ENCODE measurements at places on chromosomes 2 and 18.
A peak's percentile ranks its signal among the peaks of the same experiment; 100 is the strongest.

DNA sequence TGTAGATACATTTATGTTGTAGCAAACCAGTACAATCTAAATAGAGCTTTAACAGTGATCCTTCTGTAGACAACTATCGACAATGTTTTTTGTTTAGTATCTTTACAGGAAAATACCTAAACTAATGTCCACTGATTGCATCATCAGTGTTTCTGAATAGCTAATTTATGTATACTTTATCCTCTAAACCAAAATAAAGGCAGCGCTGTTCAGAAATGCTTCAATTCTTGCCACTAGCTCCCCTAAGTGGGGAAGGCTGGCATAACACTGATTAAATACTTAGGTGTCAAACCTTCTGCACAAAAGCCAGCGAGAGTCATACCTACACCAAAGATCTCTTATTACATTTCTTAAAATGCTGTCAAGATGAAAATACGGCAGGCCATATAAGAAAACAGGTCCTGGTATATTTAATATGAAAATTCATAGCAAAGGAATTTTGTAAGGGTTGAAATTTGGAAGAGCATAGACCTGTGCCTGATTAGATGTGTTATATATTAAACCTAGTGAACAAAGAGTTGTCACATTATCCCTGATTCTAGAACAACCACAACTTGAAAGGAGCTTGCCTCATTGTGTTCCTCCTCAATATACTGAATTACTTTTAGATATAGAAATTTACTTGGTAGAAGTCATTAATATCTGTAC lies 1693.4 kb upstream of the SLC39A10 start:
- DNase-seq: peak; percentile 10

DNA sequence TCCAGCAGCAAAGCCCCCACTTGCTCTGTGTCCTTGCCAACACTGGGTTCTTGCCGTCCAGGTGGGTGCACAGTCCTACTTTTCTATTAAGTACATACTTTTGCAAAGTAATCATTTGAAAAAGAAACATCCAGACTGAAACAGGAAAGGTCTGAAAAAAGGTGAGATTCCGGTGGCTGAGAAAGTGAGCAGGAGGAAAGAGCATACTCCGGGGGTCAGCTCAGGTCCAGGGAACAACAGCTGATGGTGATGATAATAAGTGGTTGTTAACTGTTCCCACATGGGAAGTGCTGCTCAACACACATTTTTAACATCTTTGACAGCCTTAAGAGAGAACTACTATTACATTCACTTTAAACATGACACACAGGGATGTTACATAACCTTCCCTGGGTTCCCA lies 86.1 kb upstream of the UXS1 start:
- DNase-seq: no peak

GRCh38 chr2:200377355-200378336 lies 71.2 kb downstream of the SPATS2L start:
- no peak for DNase-seq

GRCh38 chr2:66982766-66983165 lies 414.4 kb upstream of the ETAA1 start:
- DNase-seq: no peak

- DNase-seq: no peak
Measured at GRCh38 chr2:98467082-98467536, 22.5 kb downstream of the INPP4A start.

GRCh38 chr2:8987410-8987809 lies 16.1 kb downstream of the MBOAT2 start:
- DNase-seq: no peak

DNA sequence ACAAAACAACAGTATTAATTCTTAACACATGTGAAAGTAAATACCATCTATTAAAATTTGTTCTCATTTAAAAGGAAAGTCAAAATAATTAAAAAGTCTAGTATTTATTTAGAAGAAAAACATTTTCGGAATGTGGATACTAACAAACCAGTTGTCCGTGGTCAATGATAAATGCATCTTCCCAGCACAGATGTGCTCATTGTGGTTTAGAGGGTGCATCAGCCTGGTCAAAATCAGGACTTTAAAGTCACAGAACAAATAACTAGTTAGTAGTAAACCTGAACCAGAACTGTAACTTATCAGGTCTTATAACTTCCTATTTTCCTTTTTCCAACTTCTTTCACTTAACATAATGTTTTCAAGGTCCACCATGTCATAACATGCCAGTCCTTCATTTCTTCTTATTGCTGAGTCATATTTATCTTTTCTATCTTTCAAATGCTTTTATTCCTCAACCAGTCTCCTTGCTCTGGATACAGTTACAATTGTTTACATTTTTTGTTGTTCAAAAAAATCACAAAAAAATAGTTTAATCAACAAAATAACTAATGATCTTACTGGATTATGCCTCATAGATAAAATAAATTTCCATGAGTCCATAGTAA lies 55.8 kb downstream of the ID2 start:
- no peak for DNase-seq

DNA sequence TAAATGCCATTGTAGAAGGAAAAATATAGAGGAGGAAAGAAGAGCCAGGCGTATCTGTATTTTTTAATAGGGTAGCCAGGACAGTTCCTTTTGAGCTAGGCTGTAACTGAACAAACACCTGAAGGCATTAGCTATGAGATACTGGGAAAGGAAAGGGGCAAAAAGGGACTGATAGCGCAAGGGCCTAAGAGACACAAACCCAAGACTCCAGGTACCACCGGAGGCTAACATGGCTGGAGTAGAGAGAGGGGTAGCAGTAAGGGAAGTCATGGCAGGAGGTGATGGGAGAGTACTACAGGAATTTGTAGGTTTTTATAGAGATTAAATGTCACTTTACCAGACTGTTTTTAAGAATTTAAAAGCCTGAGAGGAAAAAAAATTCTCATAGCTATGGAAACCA lies 20.7 kb downstream of the PNO1 start:
- DNase-seq: no peak

- peak; percentile 19 for DNase-seq
Measured at GRCh38 chr18:49811151-49811938, 2.0 kb downstream of the ACAA2 start.

GRCh38 chr18:60075477-60075876 lies 175.7 kb downstream of the PMAIP1 start:
- DNase-seq: no peak

GRCh38 chr2:175853616-175853890 lies 148.5 kb downstream of the LNPK start:
- no peak for DNase-seq

DNA sequence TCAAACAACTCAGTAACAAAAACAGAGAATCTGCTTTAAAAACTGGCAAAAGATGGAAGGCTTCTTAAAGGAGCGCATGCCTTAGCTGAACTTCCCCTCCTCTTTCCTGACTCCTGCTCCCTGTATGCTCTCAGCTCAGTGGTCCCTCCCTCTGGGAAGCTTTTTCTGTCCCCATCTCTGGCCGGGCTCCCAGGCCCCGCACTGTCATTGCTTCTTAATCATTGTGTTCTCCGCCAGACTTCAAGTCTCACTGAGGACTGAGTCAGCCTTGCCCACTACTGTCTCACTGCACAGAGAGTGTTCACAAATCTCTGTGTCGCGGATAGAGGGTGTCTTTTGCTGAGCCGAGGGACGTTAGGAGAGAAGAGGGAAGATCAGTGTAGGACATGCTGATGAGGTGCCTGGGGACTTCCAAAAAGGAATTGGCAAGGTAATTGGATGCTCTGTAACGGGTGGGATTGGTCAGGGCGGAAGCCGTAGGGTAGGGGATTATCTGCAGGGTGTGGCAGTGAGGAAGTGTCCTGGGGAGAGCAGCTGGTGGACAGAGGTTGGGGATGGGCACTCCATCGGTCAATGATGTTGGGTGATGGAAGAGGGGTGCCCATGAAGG lies 16.2 kb downstream of the TOGARAM2 start:
- no peak for DNase-seq

GRCh38 chr2:20852139-20852538 lies 29.2 kb upstream of the LDAH start:
- no peak for DNase-seq

DNA sequence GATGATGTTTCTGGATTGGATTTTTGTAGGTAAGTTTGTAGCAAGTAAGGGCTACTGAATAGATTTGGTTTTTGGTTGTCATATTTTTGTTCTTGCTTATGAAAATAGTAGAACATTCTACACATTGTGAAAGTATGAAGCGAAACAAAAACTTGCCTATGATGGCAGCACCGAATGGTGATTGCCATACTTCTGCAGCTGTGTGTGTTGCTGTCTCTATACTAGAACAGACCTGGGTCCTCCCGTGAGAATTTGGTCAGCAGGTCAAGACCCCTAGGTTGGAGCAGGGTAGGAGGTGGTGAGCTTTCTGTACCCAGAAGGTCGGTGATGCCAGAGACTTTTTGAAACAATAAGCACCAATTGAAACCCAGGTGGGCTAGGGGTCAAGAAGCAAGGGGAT lies 322.6 kb downstream of the PRKCE start:
- no peak for DNase-seq

GRCh38 chr2:220451438-220451837 lies 824.0 kb downstream of the SLC4A3 start:
- DNase-seq: no peak

- DNase-seq: peak; percentile 88
Measured at GRCh38 chr18:8747440-8747937, 42.1 kb downstream of the MTCL1 start.

DNA sequence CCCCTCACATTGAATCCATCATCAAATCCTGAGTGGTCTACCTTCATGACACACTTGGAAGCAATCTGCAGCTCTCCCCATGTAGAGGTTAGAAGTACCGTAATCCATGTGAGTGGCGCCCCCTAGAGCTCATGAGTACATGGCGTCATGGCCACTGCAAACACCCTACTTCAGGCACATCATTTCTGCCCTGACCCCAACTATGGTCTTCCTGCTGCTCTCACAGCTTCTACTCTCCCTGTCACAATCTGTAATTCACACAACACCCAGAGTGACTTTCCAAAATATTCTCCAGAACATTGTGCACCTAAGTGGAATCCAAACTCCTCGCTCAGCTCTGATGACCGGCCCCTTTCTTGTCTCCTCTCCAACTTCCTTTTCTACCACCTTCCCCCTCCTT lies 141.9 kb downstream of the ANKRD44 start:
- DNase-seq: no peak

- no peak for DNase-seq
Measured at GRCh38 chr18:8504880-8505435, 104.3 kb upstream of the RAB12 start.

DNA sequence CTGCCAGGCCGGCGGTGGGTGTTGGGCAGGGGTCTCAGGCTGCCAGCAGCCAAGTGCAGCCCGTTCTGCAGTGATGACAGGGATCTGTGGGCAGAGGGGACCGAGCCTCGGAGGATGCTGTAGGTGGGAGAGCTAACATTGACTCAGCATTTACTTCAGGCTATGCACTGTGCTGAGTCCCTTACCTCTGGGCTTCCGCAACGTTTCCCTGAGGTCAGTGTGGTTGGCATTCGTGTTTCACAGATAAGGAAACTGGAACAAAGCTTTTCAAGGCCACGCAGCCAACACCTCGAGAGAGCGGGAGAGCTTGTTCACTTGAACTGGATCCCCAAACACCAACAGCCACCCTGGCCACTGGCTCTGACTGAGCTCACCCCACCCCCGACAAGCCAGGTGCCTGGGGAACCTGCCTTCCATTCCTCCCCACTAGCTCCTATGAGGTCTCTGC lies 839 bp upstream of the GPR148 start:
- DNase-seq: no peak

GRCh38 chr2:144975881-144976280 lies 456.0 kb upstream of the ZEB2 start:
- DNase-seq: no peak

DNA sequence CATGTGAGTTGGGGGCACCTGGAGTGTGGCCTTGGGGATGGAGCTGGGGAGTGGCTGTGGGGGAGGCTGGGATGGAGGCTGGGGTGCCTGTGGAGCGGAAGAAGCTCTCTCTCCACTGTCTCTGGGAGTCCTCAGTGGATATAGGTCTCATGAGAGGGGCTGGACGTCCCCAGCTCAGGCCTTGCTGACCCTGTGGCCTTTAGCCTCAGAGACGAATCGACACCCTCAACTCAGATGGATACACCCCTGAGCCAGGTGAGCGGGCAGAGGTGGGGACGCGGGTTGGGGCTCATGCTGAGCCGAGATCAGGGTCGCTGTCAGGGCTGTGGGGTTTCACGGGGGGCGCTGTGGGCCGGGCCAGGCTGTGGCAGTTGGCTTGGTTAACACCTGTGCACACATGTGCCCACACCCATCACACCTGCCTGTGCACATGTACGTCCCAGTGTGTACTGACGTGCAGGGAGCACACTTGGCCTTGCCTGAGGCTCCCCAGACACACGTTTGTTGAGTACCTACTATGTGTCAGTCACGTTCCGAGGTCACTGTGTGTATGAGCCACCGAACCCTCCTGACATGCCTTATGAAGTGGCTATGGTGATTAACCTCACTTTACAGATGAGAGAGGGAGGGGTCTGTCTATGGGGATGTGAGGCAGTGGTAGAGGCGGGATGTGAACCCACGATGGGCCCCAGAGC lies 20.1 kb downstream of the ZAP70 start:
- DNase-seq: no peak

DNA sequence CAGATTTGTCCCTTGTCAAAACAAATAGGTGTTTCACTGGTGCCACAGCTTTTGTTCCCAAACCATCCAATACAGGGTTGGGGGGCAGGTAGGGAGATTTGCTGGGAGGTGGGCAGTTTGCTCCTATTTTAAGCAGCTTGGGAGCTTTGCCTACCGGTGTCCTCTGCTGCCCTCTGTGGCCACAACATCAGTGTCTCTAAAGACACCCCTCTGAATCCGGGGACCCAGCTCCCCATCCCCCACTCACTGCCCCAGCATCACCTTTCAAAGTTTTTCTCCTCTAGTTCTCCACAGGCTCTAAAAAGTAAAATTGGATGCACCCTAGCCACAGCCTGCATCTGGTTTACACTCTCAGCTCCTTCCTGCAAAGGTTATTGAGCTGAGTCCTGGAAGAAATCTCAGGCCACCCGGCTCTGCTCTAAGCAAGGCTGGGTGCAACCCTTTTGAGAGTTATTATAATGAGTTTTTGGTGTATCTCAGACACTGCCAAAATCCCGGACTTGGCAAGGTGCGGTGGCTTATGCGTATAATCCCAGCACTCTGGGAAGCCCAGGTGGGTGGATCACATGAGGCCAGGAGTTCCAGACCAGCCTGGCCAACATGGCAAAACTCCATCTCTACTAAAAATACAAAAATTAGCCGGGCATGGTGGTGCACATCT lies 2.9 kb upstream of the EPAS1 start:
- no peak for DNase-seq

DNA sequence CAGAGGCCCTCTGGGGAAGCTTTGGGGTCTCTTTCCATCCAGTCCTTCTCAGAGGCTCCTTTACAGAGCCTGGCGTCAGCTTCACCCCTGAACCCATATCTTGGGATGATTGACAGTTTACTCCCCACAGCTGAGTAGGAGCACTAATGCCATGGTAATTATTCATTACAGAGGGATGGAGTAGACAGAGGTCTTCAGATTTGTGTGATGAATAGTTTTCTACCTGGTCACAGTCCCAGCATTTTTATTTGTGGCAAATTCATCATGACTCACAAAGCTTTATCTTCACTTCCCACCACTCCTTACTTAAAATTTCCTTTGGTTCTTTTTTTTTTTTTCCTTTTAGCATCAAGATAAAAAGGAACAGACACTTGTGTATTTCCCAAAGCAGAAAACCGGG lies 104.2 kb downstream of the CCDC85A start:
- peak; percentile 34 for DNase-seq

- no peak for DNase-seq
Measured at GRCh38 chr2:59888015-59888414, 665.4 kb downstream of the BCL11A start.

- DNase-seq: no peak
Measured at GRCh38 chr2:183112577-183112976, 11.7 kb upstream of the NUP35 start.

GRCh38 chr2:170817093-170818035 lies 677 bp downstream of the GAD1 start:
- peak; percentile 63 for DNase-seq

GRCh38 chr2:189425676-189426075 lies 15.6 kb upstream of the WDR75 start:
- no peak for DNase-seq
